ENCODE measurements at places on chromosomes 1 and 21. TPM values are rescaled to one million over a fixed set of nuclear protein-coding genes. Genes with fewer than 3 reads are reported as not detected.

The PPIAL4G gene
- total RNA-seq = 0.09 TPM

The LCE3A gene
- not detected for total RNA-seq

The PLPPR4 gene
- not detected for total RNA-seq

The TESK2 gene
- total RNA-seq = 2.6 TPM

The DYNLT4 gene
- 0.28 TPM for total RNA-seq

The OR2L13 gene
- not detected for total RNA-seq

The KAZN gene
- total RNA-seq = 1.1 TPM

The CCDC30 gene
- total RNA-seq = 0.68 TPM

The PGLYRP3 gene
- not detected for total RNA-seq

The LENEP gene
- 1.4 TPM for total RNA-seq

The PRKCZ gene
- 2.5 TPM for total RNA-seq

The GJA5 gene
- not detected for total RNA-seq

The ZNF683 gene
- total RNA-seq = not detected

The OR2T35 gene
- total RNA-seq = not detected

The IFI44 gene
- 27.6 TPM for total RNA-seq

The HSD3B2 gene
- total RNA-seq = not detected

The ERG gene
- total RNA-seq = 0.14 TPM

The WNT9A gene
- total RNA-seq = not detected

The PODN gene
- not detected for total RNA-seq

The SMIM1 gene
- 0.66 TPM for total RNA-seq

The AMIGO1 gene
- 1.1 TPM for total RNA-seq

The LIN28A gene
- not detected for total RNA-seq

The CLCA1 gene
- total RNA-seq = not detected

The SESN2 gene
- total RNA-seq = 14.8 TPM

The PTGS2 gene
- 1.1 TPM for total RNA-seq
